ENCODE measurements at places on chromosomes 3 and 15.

DNA sequence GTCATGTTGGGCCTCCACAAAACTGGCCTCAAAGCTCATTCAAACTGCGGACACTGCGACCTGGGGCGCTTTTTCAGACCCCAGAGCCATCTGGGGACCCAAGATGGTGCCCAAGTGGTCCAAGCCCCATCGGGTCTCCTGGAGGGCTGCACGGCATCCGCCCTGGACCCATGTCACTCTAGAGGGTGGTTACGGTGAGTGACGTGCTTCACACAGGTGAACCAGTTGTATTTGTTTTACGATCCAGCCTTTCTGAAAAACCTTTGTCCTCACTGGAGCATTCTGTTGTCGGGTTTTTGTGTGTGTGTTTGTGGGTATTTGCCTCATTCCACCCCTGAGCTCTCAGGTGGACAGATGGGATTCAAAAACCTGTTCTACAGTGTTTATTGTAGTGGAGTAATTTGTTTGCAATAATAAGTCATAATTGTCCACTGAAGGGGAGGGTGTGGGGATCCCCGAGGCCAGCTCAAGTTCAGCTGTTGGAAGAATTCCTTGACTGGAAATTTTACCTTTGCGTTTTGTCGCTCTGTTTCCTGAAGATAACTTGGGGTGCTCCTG lies 1.9 kb downstream of the SLC51A start:
- no peak for DNase-seq

DNA sequence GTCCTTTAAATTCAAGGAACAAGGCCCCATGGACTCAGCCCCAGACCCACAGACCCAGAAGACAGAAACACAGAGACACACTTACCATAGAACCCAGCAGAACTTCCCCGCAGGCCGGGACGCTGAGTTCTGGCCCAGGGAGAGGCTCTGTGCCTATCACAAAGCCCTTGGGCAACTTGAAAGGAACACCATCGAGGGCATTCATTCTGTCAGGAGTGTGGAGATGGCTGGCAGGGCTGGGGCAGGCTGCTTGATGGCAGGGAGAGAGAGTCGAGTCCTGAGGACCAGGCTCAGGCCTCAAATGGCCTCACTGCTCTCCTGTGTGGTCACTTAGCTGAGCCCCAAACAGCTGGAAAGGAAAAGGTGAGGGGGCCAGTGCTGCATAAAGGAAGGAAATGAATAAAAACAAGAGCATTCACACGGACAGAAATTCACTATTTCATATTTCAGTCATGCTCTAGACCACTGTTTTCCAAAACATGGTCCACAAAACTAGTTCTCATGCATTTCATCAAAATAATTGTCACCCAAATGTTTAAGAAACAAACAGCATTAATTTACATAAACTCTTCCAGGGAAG lies 8.9 kb downstream of the UBAP1L start:
- no peak for DNase-seq

- DNase-seq: no peak
These were observed 962.3 kb upstream of the NR2F2 start for GRCh38 chr15:95368191-95368590.

GRCh38 chr3:88618021-88618645 lies 468.4 kb downstream of the C3orf38 start:
- DNase-seq: no peak

GRCh38 chr3:157982359-157982758 lies 123.9 kb downstream of the SHOX2 start:
- no peak for DNase-seq

DNA sequence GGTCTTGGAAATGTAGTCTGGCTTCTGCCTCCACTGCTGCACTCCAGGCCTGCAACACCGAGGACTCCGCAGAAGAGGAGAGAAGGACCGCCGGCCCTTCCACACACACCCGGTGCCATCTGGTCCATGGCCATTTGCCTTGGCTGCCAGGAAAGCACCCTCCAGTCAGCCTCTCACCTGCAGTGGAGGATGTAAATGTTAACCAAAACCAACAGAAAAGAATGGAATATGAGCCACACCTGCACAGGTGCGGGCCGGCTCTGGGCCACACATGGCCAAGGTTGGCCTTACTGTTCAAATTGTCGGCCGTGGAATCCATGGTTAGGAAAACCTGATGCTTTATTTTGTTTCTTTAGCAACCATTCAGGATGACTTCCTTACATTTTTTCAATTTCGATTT lies 178.3 kb upstream of the C2CD4B start:
- DNase-seq: no peak

DNA sequence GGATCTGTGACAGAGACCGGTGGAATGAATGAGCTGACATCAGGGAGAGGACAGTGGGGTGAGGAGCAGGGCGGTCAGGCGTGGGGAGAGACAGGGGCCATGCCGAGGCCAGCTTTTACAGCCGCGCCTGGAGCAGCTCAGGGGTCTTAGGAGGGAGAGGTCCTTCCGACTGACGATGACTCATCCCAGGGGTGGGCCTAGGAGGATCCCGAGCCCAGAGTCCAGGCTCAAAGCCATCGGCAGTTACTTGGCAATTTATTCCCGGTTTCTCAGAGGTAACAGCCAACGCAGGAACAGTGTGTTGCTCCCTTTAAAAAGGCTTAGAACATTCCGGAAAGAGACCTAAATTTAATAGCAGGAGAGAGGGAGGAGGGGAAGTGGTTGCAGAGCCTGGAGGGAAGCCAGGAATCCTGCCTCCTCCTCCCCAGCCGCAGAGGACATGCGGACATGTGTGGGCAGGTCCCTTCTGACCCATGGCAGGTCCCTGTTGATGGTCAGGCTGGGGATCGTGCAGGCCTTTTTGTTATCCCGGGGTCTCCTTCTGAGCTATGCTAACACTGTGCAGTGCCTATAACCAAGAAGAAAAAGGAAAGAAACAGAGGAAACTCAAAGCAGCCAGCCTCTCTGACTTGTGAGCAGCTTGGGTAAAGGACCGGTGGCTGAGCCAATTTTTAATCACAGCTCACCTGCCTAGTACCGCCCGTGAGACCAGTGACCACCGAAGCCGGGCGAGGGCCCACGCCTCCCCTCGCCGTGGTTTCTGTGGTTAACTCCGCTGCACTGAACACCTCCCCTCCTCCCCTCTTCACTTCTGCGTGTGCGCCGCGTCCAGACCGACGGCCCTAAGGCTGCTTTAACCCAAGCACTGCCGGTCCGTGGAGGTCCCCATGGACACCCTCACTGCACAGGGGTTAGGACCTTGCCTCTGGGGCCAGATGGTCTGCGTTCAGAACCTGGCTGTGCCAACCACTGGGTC lies 392.4 kb upstream of the PROK2 start:
- no peak for DNase-seq

GRCh38 chr3:66000506-66000905 lies 38.2 kb downstream of the MAGI1 start:
- no peak for DNase-seq

GRCh38 chr3:124579641-124580040 lies 150.6 kb upstream of the UMPS start:
- no peak for DNase-seq

- no peak for DNase-seq
These were observed 251.9 kb upstream of the TMC3 start for GRCh38 chr15:81625896-81626295.

DNA sequence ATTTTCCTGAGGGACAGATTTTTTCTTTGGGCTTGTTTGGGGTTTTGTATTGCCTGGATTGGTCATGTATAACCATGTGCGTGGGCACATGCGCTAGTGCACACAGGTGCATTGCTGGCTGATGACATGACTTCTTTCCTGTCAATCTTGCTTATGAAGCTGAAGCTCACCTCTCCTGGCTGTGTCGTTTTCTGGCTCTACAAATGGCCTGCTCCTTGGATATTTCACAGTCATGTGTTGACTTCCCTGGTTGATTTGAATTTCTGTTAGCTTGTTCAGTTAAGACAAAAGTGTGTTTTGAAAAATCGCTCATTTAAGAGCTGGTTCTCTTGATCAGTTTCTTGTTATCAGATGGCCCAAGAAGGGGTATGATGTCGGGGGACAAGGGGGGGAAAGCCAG lies 11.5 kb downstream of the PTPRG start:
- no peak for DNase-seq

GRCh38 chr3:162166543-162166942 lies 669.9 kb downstream of the OTOL1 start:
- DNase-seq: no peak

GRCh38 chr3:39107388-39108199 lies at the start of the genes GORASP1 and TTC21A:
Gene GORASP1 (minus strand): TSS chr3:39107627. CDS start chr3:39107541, 86 bp downstream.
Gene TTC21A (plus strand): TSS chr3:39107680. CDS start chr3:39107838, 158 bp downstream.
- DNase-seq: peak; percentile 61

- no peak for DNase-seq
These were observed 916.2 kb downstream of the NTRK3 start for GRCh38 chr15:87340370-87340769.

DNA sequence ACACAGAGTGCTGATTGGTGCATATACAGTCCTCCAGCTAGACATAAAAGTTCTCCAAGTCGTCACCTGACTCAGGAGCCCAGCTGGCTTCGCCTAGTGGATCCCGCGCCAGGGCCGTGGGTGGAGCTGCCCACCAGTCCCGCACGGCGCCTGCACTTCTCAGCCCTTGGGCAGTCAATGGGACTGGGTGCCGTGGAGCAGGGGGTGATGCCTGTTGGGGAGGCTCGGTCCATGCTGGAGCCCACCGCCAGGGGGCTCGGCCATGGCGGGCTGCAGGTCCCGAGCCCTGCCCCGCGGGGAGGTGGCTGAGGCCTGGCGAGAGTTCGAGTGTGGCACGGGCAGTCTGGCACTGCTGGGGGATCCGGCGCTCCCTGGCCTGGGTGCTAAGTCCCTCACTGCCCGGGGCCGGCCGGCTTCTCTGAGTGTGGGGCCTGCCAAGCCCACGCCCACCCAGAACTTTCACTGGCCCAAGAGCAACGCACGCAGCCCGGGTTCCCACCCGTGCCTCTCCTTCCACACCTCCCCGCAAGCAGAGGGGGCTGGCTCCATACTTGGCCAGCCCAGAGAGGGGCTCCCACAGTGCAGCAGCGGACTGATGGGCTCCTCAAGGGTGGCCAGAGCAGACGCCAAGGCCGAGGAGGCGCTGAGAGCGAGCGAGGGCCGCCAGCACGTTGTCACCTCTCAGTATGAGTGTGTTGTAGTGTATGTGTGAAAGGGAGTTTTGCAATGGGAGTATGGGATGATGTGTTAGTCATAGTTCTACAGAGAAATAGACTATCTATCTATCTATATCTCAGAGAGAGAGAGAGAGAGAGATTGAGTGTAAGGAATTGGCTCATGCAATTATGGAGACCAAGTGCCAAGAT lies 69.0 kb downstream of the UBE2E2 start:
- no peak for DNase-seq

DNA sequence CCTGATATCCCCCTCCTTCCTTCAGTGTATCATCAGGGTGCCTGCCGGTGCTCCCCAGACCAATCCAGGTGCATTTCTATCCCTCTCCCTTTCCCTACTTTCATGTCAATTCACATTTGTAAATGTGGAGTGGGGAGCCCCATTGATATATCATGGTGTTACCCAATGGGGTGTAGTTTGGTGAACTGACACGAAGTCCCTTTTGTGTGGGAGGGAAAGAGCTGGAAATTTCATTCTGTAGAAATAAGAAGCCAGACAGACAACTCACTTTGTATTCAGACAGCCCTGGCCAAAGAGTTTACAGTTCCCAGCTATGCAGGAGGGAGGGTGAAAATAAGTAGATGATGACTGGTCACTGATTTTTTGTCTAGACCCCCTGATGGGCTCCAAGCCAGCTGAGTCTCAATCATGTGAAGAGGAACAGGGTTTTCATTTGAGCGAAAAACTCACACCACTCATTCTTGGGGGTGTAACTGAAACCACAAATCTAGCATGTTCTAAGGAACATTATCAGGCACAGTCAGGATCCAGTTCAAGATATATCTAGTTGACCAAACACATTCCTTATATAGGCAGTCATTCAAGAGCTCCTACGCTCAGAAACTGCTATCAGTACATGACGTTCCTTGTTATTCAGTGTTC lies 58.9 kb downstream of the LMCD1 start:
- no peak for DNase-seq

DNA sequence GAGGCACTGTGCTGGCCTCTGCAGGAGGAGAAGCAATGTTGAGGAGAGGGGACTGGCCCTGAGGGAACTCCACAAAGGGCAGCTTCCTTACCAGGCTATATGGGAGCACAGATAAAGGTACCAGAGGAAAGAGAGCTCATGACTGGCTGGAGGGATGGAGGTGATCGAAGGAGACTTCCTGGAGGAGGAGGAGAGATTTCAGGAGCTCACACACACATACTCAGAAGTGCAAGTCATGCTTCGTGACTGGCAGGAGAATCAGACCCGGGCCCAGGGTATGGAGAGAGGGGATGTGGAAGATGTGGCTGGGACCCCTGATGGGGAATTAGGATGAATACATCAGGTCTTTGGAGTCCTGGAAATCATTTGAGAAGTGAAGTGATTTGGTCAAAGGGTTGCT lies 85.4 kb downstream of the ABHD5 start:
- no peak for DNase-seq

Measured in COR-L47 (cell line).